ENCODE measurements at places on chromosomes 2 and 18. TPM values are rescaled to one million over a fixed set of nuclear protein-coding genes. Genes with fewer than 3 reads are reported as not detected.

IL36G gene
- total RNA-seq = not detected

ANO7 gene
- 0.25 TPM for total RNA-seq

MSH6 gene
- 21.2 TPM for total RNA-seq

PAIP2B gene
- 28.6 TPM for total RNA-seq

GPAT2 gene
- 0.33 TPM for total RNA-seq

TTC27 gene
- 8.6 TPM for total RNA-seq

RAB17 gene
- total RNA-seq = 17.8 TPM

CABLES1 gene
- 8.9 TPM for total RNA-seq

TMEFF2 gene
- not detected for total RNA-seq

SIX2 gene
- not detected for total RNA-seq

EFR3B gene
- 0.33 TPM for total RNA-seq

DNA sequence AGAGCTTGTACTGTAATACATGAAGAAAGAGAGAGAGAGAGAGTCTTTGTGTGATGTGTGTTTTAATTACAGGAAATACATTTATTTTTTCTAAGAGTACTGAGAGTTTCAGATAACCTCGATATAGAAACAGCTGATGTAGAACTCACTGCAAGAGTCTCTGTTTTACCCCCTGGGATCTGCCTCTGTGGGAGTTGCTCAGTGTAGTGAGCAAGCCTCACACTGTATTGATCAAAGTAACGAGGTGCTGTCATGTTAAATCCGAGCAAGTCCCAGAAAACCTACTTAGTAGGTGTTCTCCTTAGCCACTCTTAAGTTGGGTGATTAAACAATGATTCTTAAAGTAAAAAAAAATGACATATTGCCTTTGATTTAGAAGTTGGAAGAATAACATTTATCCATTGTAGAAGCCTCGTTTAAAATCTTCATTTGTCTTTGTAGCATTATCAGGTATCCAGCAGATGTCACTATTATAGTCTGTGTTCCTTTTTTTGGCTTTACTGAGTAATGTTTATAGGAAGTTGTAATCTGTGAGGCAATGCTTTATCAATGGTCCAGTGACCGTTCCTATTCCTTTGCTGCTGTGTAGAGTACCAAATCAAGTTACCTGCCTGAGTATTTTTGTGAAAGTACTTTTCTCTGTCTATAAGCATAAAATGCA is 219.0 kb downstream of the MYO3B start:
- no peak for DNase-seq

DNA sequence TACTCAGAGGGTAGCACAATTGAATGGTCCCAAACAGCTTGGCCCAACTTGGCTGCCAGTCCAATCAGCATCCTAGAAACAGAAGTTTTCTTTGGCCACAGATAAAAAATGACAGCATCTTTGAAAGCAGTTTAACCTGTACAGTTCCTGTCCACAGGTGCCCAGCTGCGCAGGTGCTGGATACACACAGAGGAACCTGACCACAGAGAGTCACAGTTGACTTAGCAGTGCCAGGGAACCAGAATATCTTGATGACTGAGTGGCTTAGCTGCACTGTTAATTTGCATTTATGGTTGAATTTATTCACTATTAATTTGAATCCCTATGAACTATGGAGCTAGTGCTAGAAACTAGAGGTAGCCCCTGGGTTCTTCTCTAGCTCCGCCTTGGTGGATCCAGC is 93.7 kb downstream of the TPGS2 start:
- DNase-seq = no peak

- no peak for DNase-seq
These were observed 23.4 kb upstream of the C1D start for GRCh38 chr2:68086166-68086565.

- no peak for DNase-seq
These were observed 2005.9 kb upstream of the CELF4 start for GRCh38 chr18:39571511-39571910.

- DNase-seq = no peak
These were observed 40.1 kb downstream of the SCG2 start for GRCh38 chr2:223562078-223562477.

GRCh38 chr2:216507220-216508160 is 8.8 kb downstream of the RPL37A start:
- DNase-seq = no peak

DNA sequence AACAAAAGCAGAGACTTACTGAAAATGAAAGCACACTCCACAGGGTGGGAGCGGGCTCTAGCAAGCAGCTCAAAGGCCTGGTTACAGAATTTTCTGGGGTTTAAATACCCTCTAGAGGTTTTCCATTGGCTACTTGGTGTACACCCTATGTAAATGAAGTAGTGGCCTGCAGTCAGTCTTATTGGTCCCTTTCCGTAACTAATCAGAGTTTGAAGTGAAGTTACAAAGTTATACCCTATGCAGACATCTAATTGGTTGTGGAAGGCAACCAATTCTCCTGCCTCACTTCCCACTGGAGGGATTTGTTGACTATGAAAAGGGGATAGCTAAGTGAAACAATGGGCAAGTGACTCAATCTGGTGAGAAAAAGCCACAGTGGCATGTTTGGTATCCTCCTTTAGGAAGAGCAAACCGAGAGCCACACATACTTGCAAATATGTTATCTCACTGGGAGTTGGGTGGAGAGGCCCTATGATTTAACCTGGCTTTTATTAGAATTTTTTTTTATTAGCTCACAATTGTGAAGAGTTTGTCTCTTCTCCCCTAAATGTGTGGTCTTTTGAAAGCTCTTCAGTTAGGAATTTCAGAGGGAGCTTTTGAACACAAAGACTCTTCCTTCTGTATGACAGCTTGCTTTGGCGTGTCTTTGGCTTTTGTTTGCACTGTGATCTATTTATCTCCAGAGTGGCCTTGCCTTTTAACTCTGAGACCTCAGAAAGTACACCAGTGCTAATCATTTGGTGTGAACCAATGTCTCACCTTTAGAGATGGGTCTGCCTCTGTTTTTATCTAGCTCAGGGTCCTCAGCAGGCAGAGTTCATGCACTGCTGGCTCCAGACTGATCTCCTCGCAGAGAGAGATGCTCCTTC is 69.6 kb downstream of the MAP4K4 start:
- DNase-seq = no peak

DNA sequence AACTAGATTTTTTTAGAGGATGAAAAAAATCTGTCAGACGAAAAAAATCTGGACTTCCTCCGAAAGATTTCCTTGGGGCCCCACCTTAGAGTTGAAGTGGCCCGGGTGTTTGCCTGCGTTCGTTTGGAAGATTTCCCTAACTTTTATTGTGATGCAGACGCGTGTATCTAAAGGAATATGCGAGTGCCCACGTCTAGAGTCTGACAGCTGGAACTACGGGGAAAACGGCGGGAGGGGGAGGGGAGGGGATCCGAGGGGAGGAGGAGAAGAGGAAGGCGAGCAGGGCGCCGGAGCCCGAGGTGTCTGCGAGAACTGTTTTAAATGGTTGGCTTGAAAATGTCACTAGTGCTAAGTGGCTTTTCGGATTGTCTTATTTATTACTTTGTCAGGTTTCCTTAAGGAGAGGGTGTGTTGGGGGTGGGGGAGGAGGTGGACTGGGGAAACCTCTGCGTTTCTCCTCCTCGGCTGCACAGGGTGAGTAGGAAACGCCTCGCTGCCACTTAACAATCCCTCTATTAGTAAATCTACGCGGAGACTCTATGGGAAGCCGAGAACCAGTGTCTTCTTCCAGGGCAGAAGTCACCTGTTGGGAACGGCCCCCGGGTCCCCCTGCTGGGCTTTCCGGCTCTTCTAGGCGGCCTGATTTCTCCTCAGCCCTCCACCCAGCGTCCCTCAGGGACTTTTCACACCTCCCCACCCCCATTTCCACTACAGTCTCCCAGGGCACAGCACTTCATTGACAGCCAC is 2.4 kb upstream of the SP9 start:
- DNase-seq = no peak

DNA sequence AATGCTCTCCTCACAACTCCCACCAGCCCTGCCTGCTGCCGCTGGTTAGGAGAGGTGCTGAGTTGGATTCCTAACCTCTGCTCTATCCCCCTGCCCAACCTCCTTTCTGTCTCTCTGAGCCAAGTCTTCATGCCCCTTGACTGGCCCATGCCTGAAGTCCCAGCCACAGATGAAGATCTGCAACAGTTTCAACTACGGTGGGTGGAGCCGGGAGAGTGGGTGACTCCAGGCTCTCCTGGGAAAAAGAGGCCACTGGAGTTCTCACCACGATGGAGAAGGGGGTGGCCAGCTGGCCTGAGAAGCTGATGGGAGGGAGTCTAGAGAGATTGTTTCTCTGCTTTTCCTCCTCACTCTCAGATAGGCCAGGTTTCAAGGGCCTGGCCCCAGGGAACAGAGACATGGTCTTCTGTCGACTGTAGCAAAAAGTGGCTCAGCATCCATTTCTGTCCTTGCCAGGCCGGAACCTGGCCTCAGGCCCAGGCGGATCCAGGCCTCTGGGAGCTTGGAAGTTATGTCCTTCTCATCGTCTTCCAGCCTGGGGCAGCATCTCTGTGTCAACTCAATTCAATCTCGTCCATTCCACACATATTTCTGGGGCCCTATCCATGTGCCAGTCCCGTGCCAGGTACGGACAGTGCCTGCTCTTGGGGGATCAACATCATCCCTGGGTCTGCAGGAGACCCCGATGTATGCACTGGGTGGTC is 75.3 kb downstream of the INHBB start:
- no peak for DNase-seq

DNA sequence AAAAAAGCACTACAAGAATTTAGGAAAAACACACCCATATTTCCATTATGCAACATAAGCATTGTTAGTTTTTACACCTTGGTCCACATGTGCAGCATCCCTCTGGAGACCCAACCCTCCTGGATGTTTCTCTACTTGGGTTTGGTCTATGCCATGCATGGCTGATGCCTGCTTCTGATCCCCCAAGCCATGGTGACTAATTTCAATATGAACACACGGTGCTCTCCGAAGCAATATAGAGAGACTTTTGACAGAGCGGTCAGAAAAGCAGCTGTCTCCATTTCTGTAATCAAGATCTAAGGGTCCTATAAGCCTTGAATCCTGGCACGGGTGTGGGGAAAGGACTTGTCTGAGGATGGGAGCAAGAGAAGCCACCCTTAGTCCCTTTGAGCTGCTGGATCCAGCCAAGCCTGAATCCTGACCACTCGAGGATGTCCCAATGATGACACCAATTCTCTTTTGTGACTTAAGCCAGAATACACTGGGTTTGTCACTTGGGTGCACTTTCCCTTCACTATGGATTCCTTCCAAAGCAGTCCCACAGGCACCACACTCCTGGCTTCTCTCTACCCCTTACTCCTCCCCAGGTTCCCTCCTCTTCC is 91.5 kb downstream of the ACTR2 start:
- DNase-seq = no peak

- no peak for DNase-seq
These were observed 54.6 kb downstream of the PIKFYVE start for GRCh38 chr2:208320686-208321085.

GRCh38 chr2:216616083-216616678 is 17.0 kb upstream of the IGFBP2 start:
- no peak for DNase-seq

- DNase-seq = no peak
These were observed 47.7 kb upstream of the WDR75 start for GRCh38 chr2:189393440-189394111.

DNA sequence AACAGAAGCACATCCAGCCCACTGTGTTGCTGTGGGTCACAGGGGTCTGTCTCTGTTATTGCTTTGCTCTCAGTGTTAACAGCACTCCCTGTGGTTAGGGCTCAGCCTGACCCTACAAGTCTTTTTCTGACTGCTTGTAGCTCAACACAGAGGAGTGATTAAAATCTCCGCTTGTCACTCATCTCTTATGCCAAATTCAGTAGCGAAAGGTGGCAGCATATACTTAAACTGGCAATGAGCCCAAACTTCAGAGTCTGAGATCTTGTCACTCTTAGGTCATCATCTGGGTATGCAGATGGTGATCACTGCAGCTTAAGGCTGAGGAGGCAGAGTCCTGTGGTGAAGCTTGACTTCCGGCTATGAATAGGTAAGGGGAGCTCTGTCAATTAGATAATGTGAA is 63.3 kb upstream of the CSRNP3 start:
- DNase-seq = no peak

DNA sequence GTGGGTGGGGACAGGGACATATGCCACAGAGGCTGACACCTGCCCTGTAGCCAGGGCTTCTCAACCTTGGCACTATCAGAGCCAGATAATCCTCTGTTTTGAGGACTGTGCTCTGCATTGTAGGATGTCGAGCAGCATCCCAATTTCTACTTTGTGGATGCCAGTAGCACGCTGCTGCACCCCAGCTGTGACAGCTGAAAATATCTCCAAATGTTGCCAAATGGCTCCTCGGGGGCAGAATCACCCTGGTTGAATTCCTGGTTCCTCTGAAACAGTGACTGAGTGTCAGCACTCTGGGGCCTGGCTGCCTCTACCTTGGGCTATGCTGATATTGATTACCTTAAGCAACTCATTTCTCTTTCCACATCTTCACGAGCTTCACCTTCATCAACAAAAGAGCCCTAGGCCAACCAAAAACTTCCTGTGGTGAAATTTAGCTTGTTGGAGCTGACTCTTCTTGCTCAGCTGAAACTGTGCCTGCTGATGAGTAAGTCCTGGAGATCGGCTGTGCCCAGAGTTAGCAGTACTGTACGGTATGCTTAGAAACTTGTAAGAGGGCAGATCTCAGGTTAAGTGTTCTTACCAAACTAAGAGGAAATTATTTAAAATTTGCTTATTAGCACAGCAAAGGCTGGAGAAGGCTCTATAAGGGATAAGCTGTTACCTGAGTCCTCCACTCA is 138.1 kb downstream of the SEPTIN10 start:
- no peak for DNase-seq

- DNase-seq = no peak
These were observed 50.5 kb downstream of the RAMP1 start for GRCh38 chr2:237909801-237910475.

- DNase-seq = no peak
These were observed 13.4 kb downstream of the BCL11A start for GRCh38 chr2:60540074-60540473.

DNA sequence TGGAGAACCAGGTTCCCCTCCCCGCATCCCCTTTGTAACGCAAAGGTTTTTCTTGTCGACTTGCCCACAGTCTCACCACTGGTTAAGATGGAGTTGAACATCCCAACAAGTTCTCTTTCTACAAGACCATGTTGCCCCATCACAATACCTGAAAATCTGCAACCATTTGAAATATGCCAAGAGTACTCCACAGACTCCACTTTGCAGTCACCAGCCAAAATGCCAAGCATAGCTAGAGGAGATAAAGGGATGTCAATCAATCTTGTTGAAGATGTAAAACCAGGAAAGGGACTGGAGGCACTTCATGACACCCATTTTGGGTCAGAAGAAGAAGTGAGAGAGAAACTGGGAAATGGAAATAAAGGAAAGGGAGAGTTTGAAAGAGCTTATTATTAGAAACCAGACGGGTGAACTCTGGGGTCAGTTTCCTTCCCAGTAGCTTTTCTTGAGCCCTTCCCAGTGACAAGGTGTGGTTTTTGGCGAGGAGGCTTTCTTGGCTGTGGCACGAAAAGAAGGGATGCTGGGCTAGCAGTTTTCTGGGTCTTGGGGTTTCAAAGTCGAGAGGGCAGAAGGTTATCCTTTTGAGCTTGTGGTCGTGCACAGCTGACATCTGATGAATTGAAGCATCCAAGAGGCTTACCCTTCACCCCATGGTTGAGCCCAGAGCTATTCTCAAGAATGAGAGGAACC is 79.3 kb downstream of the ACAA2 start:
- DNase-seq = no peak
